RPMI7951 (cell line): ENCODE measurements at places on chromosomes 13 and 19. TPM values are rescaled to one million over a fixed set of nuclear protein-coding genes. Genes with fewer than 3 reads are reported as not detected.

The MTUS2 gene
- 0.10 and 0.24 TPM in 2 replicates for total RNA-seq

The CFAP97D2 gene
- total RNA-seq = not detected in 2 replicates

The PIH1D1 gene
- total RNA-seq = 176 and 221 TPM in 2 replicates

The BEST2 gene
- total RNA-seq = 0.10 TPM in 1 of 2 replicates, not detected in the other

The STARD13 gene
- total RNA-seq = 8.3 and 10.6 TPM in 2 replicates

The ZNF829 gene
- 4.9 and 6.6 TPM in 2 replicates for total RNA-seq

The ZNF835 gene
- 0.24 TPM in 1 of 2 replicates, not detected in the other for total RNA-seq

The PDX1 gene
- not detected in 2 replicates for total RNA-seq

The KLK13 gene
- total RNA-seq = not detected in 2 replicates

The LGALS14 gene
- not detected in 2 replicates for total RNA-seq

The GFY gene
- not detected in 2 replicates for total RNA-seq

The DENND1C gene
- not detected in 2 replicates for total RNA-seq

The MYH14 gene
- total RNA-seq = under 0.01 and 0.39 TPM in 2 replicates

The VSTM2B gene
- not detected in 2 replicates for total RNA-seq

The COL5A3 gene
- 3.0 and 4.8 TPM in 2 replicates for total RNA-seq

The F2RL3 gene
- total RNA-seq = 4.6 and 13.9 TPM in 2 replicates

The CD33 gene
- 2.1 and 2.4 TPM in 2 replicates for total RNA-seq

The GAPDHS gene
- 0.20 TPM in 1 of 2 replicates, not detected in the other for total RNA-seq

The ACP7 gene
- total RNA-seq = 0.10 TPM in 1 of 2 replicates, not detected in the other

The TMEM190 gene
- total RNA-seq = not detected in 2 replicates

The SRRM5 gene
- total RNA-seq = 0.10 and 0.12 TPM in 2 replicates

The ANKRD10 gene
- 43.8 and 44.7 TPM in 2 replicates for total RNA-seq

The KLK6 gene
- total RNA-seq = not detected in 2 replicates

The PLPP2 gene
- 0.48 and 3.2 TPM in 2 replicates for total RNA-seq

The ZFP28 gene
- 5.9 and 9.4 TPM in 2 replicates for total RNA-seq

The RFPL4A gene
- 0.24 TPM in 1 of 2 replicates, not detected in the other for total RNA-seq

The LYPD3 gene
- total RNA-seq = 1.3 and 1.8 TPM in 2 replicates

The CEACAM3 gene
- total RNA-seq = not detected in 2 replicates

The CGB5 gene
- not detected in 2 replicates for total RNA-seq

The CGB3 gene
- total RNA-seq = not detected in 2 replicates

The OR2Z1 gene
- not detected in 2 replicates for total RNA-seq
